Forelimb muscle (tissue), 1 donor: ENCODE measurements at places on chromosomes 3 and 15. TPM values are rescaled to one million over a fixed set of nuclear protein-coding genes. Genes with fewer than 3 reads are reported as not detected.

- no peak for DNase-seq
These were observed 1031.7 kb downstream of the MCTP2 start for GRCh38 chr15:95262866-95263564.

The ILDR1 gene
- polyA plus RNA-seq = 0.35 TPM

DNA sequence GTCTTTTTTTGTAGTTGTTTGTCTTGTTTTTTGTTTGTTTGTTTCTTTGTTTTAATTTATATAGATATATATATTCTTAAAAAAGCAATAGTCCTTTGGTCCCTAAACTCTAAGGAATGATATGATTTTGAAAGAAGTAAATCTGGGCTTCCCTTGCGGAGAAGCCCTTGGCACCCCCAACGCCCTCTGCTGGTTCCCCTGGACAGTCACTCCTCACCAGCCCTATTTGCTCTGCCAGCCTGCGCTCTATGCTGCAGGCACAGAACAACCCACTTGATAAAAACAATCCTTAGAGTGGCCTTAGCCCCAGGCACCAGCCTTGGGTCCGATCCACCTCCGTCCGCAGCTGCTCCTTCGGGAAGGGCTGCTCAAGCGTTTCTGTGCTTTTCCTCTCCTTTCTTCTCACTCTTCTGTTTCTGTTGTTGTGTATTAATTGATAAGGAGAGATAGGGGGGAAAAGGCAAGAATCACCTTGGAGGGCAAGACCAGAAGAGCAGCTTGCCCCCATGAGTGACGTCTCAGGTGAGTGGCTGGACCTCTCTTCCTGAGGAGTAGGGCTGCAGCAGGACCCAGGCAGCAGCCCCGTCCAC lies 13.7 kb upstream of the PARP6 start:
- DNase-seq = no peak

- no peak for DNase-seq
These were observed 147.8 kb downstream of the PLCL2 start for GRCh38 chr3:17032407-17033034.

The STAC gene
- polyA plus RNA-seq = 40.1 TPM

- DNase-seq = no peak
These were observed 16.8 kb downstream of the CLDN1 start for GRCh38 chr3:190305406-190305805.

The GP5 gene
- 0.35 TPM for polyA plus RNA-seq

The VWA5B2 gene
- polyA plus RNA-seq = 0.40 TPM

GRCh38 chr3:138862531-138862923 lies 27.8 kb upstream of the PIK3CB start:
- DNase-seq = no peak

DNA sequence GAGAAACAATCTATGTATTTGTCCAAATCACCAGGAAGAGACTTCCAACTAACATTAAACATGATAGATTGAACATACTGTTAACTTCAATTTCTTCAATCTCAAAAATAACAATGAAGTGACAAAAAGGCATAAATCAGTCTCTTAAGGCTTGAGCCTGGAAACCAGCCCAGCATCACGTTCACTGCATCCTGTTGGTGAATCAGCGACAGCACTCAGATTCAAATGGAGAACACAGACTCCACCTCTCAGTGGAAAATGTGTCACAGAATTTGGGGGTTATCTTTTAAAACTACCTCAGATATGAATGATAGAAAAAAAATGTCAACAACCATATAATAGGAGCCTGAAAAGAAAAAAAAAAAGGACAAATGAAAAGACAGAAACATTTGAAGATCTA lies 212.0 kb downstream of the MINAR1 start:
- no peak for DNase-seq

- DNase-seq = no peak
These were observed 200.9 kb upstream of the CTDSPL start for GRCh38 chr3:37660782-37661181.

The TM4SF1 gene
- polyA plus RNA-seq = 29.0 TPM

GRCh38 chr3:55534876-55535275 lies 47.8 kb upstream of the WNT5A start:
- DNase-seq = no peak

The TNFSF10 gene
- 9.4 TPM for polyA plus RNA-seq

The SI gene
- not detected for polyA plus RNA-seq

DNA sequence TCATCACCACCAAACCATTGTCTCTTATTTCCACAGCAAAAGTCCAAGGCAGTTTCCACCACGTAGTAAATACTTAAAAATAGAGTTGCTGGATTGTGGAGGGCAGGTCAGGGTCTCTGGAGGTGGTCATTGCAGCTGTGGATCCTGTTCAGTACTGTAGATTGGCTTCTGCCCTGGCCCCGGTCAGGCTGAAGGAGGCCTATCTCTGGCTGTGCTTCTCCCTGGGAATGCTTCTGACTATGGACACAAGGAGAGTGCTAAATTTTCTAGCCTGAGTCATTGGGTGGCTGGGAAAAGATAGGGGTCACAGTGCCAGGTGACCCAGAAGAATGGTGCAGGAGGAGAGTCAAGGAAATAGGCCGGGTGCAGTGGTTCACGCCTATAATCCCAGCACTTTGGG lies 26.3 kb upstream of the GMPPB start:
- DNase-seq = no peak

The CCR5 gene
- 0.40 TPM for polyA plus RNA-seq

- no peak for DNase-seq
These were observed 32.3 kb upstream of the AMOTL2 start for GRCh38 chr3:134406331-134407238.

DNA sequence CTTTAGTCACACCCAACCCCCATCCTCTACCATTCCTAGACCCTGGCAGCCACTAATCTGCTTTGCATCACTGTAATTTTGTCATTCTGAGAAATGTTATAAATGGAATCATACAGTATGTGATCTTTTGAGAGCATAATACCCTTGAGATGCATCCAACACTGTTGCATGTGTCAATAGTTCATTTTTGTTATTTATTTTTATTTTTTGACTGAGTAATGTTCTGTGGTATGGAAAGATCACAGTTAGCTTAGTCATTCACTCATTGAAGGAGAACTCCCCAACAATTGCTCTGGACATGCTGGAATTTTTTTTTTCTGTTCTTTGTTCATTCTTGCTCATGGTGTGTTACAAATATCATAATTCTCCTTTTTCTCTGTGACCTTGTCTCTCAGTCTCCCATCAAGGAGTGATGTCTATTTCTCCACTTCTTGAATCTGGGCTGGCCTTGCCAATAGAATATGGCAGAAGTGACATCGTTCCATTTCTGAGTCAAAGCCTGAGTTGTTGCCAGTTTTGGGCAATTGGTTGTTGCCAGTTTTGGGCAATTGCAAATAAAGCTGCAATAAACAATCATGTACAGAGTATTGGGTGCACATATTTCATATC lies 6.8 kb upstream of the ADPGK start:
- no peak for DNase-seq

- DNase-seq = no peak
These were observed 64.7 kb upstream of the NTRK3 start for GRCh38 chr15:88321271-88321670.
